ENCODE measurements at places on chromosomes 1 and 21.

DNA sequence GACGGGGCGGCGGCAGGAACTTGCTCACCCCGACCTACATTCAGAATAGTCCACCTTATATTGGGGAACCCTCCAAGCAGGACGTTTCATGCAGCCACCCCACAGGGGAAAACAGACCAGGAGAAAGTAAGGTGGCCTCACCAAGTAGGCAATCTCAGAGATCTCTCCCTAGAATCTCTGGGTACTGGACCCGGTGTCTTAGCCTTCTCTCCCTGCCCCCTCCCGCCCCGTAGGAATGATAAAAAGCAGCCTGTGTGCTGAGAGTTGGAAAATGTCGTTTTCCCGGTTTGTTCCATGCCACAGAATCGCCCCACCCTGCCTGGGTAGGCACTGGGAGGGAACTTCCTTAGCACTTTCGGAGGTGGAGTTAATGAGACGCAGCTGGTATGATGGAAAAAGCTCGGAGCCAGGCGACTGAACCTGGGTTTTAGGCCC, 789 bp upstream of the PTPN14 start:
- DNase-seq, result peak; percentile 78

DNA sequence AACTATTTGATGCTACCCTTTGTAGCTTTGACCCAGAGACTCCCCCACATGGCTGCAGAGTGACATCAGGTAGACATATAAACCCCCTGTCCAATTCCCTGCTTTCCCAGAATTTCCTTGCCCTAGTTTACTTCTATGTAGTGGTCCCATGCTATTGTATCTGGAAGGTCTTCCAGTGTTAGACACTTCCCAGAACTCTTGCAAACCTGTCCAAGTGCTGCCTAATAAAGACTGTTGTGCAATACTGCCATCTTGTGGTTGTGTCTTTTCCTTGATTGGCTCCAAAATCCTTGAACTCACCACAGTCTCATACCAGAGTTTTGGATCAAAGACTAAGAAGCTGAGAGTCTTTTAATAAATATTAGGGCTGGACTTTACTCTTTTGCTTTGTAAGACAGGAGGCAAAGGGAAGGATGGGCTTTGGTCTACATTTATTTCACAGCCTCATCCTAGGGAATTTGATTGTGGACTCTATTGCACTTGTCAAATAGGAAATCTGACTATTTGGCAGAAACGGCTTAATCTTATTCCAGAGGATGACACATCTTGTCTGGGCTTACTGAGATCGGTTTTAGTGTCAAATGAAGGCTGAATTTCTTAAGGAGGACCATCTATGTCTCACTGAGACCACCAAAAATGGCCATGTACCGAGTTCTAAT, 169.9 kb downstream of the LRRC7 start:
- peak; percentile 64 for DNase-seq

GRCh38 chr1:224922404-224923164, 6.9 kb upstream of the DNAH14 start:
- peak; percentile 57 for DNase-seq

DNA sequence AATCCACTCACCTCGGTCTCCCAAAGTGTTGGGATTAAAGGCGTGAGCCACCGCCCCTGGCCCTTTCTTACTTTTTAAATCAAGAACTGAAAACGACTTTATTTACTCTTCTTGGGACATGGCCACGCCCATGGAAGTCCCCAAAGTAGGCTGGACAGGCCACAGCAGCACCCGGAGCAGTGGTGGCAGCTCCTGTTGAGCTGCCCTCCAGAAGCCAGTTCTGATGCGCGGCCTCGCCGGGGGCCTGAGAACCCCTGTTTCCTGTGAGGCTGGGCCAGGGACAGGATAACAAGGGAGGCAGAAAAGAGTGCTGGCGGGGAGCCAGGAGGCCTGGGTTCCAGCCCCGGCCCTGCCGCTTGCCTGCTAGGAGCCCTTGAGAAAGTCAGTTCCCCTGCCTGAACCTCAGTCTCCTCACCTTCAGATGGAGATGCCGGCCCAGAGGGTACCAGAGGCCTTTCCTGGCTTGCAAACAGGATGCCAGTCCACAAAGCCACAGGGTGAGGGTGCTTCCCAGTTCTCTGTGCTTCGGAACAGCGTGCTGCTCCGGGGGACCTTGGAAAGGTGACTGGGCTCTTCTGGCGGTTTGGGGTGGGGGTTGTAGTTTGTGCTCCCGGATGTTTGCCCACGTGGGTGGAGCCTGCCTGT, 59.4 kb downstream of the RUNX3 start:
- DNase-seq, result no peak

DNA sequence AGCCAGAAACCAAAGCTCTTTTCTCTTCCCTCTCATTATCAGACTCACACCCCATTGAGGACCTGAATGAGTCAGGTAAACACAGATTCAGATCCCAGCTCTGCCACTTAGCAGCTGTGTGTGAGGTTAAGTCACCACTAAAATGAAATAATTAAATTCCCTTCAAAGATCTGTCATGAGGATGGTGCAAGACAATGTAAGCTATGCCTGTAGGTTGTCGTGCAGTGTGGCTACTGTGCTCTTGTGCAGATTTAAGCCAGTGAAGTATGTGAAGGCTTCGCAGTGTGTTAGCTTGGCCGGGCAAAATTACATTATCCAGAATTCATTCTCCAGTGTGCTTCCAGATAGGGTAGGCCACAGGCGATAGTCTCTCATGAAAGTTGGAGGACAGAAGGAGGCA, 13.6 kb downstream of the UBL4B start:
- no peak for DNase-seq

GRCh38 chr1:38775175-38775845, 84.3 kb downstream of the RRAGC start:
- no peak for DNase-seq

GRCh38 chr1:54883349-54884102, 3.5 kb downstream of the DHCR24 start:
- no peak for DNase-seq

DNA sequence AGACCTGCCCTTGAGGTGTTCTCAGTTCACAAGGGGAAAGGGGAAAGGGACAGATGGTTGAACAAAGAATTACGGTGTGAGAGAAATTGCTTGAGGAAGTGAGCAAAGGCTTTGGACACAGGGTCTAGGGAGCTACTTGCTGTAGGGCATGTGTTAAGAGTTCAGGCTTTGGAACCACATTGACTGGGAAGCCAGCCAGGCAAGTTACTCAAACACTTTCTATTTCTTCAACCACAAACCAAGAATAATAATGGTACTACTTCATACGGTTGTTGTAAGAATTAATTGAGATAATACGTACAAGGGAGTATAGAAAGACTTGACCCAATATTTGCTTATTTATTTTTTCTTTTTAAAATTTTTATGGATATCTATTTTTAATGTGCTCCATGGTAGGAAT, 26.6 kb downstream of the AK4 start:
- DNase-seq, result no peak

GRCh38 chr1:27690183-27690582, 18.2 kb upstream of the IFI6 start:
- no peak for DNase-seq

- DNase-seq, result peak; percentile 5
Observed at GRCh38 chr1:215132156-215132555, 49.6 kb downstream of the KCNK2 start.

DNA sequence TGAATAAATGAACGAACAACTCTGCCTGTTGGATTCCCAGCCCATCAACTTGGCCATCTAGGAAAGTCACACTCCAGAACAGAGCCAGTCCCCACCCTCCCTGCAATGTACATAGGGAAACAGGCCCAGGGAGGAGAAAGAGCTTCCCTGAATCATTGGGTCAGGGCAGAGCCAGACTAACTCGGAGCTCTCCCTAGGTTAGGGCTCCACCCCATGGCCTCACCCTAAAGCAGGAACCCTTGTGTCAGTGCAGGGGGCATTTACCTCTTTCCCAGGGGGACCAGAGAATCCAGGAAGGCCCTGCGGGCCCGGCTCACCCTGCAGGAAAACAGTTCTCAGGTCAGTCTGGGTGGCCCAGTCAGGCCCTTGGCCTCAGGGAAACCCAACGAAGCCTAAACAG, 11.6 kb downstream of the COL9A2 start:
- no peak for DNase-seq

DNA sequence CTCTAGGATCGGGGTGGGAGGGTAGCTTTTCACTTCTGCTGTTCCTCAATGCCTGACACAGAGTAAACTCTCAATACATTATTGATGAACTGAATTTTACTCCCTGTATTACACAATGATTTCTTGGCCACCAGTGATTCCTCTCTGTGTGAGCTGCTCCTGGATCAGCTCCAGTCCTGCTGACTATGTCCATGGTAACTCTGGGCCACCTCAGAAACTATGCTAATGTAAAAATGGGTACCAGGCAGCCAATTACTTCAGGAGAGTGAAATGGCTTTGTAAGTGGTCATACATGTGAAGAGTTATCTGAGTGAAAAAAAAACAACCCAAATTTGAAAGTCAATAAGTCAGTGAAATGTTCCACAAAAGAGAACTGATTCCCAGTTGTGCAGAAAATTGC, 311.0 kb downstream of the KCNH1 start:
- DNase-seq, result no peak

- no peak for DNase-seq
Observed at GRCh38 chr1:59272507-59272906, 24.4 kb upstream of the FGGY start.

DNA sequence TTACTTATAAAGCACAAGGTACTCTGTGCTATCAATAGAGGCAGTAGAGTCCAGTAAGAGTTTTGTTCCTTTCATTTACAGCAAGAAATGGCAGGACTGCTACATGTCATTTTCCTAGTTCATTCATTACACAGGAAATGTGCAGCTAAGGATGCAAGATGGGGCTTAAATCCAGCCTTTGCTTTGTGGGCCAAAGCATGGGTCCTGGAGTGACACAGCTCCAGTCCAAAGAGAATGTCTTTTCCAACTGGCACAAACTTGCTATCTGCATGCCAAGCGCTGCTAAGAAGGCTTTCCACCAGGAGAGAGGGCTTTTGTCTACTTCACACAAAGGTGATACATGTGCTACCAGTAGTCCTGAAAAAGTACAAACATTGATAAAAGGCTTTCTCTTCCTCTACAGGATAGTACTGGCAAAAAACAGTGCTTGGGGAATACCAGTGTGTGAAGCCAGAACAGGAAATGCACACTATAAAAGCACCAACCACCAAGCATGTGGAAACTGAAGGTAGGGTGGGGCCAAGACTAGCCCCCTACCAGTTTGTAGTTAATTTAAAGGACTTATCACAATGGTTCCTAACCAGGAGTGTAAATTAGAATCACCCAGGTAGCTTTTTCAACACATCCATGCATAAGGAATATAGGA, 68.7 kb downstream of the ARID4B start:
- DNase-seq, result no peak

DNA sequence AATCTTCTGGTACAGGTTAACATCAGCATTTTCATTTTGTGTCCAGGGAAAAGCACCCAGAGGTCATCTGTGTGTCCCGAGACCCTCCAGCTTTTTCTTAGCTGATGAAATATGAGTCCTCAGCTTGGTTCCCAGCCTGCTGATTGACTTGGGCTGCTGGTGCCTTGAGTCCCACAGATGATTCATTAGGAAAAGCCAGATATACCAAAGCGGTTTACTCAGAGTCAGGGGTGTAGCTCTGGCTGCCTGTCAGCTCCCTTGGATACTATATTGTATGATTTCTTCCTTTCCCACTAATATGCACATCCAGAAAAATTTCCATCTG, 43.7 kb upstream of the MAB21L3 start:
- no peak for DNase-seq

DNA sequence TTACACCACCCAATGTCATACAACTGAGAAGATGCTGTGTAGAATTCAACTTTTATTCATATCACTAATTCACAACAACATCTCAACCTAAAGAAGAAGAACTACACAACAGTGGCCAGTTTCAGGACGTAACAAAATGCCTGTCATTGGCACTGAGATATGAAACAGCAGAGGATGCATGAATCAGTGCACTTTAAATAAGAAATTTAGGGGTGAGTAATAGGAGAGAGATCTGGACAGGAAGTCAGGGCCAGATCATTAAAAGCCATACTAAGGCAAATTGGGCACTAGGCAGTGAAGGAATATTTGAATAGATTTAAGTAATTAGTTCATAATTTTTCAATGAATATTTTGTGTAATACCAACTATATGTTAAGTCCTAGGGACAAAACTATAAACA, 510.5 kb downstream of the PLPP3 start:
- DNase-seq, result peak; percentile 5

- DNase-seq, result no peak
Observed at GRCh38 chr1:112702067-112702395, 4.9 kb downstream of the RHOC start.

- no peak for DNase-seq
Observed at GRCh38 chr21:41497788-41498187, 10.2 kb downstream of the TMPRSS2 start.

DNA sequence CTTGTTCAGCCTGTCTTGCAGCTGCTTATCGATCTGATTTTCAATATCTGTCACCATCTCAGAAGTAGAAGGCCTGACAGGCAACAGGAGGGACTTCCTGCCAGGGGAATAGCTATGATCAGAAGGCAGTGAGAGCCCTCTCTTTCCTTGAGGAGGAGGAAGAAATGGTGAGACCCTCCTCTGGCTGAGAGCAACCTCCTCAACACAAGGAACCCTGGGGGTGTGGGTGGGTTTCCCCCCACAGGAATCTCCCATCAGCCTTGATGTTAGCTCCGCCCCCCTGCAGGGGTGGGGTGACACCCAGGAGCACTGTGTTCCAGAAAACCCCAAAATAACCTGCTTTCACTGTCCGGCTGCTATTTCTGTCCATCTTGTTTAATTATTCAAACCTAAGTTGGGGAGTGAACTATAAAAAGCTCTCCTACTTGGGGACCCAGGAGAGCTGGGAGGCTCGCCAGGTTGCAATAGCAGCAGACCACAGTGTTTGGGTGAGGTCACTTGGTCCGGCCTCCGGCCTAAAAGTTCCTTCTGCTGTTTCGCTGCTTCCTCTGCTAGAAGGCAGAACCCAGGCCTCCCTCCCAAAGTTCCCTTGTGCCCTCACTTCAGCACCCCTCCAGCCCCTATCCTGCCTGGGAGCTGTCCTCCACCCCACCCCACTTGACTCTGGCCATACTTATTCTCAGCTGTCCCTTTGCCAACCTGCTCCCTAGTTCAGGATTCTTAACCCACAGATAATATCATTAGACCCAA, 7.8 kb upstream of the MEF2D start:
- DNase-seq, result no peak

- DNase-seq, result no peak
Observed at GRCh38 chr1:186781730-186782129, 47.0 kb upstream of the PLA2G4A start.

DNA sequence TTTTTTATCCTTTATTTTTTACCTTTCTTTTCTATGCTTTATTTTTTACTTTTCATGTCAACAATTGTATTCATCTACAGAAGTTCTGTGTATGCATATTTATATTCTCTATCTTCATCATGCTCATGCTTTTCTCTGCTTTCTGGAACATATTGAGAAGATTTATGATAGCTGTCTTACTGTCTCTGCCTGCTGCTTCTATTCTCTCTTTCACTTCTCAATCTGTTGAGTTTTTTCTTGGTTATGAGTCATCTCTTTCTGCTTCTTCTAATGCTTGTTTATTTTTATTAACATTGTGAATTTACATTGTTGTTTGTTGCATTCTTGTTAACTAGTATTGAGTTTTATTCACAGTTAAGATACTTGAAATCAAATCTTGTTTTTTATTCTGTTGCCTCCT, 22.6 kb downstream of the F5 start:
- DNase-seq, result no peak

- DNase-seq, result no peak
Observed at GRCh38 chr1:175216444-175216843, 23.9 kb upstream of the KIAA0040 start.

Measured in A549 (cell line).